CD4-positive, alpha-beta T cell treated with Interleukin-15 for 1 hour (primary cell): ENCODE measurements at places on chromosomes 11 and 22.

GRCh38 chr11:74007691-74008372 is 1.1 kb downstream of the UCP3 start:
- no peak for DNase-seq

GRCh38 chr11:109697140-109697843 is 275.3 kb downstream of the C11orf87 start:
- no peak for DNase-seq

DNA sequence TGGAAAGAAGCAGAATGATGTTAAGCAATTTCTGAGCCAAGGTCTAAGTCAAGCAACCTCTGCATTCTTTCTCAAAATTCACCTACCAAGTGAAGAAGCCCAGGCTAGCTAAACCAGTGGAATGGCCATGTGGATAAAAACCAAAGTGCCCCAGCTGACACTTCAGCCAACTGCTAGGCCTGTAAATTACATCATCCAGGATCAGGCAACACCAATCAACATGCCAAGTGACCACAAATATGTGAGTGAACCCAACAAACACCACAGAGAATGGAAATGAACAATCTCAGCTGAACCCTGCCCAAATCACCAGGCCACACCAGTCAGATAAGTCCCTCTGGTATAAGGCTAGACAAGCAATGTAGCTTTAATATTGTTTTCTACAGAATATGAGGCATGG is 25.1 kb upstream of the FJX1 start:
- DNase-seq: no peak

DNA sequence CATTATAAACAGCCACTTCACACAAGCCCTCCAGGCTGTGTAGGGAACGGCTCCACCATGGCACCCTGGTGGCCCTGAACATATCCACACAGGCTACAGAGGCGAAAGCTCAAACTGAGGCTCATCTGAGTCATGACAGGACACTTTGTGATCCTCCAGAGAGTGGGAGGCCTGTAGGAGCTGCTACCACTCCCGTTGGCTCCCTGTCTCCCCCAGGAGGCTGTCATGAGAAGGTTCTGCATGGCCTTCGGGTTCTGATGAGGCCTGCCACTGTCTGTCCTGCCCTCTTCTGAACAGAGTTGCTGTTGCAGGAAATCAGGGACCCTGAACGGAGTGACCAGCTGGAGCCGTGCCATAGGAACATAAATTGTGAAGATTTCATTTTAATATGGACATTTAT is 23.8 kb upstream of the ALDH3B2 start:
- DNase-seq: no peak

DNA sequence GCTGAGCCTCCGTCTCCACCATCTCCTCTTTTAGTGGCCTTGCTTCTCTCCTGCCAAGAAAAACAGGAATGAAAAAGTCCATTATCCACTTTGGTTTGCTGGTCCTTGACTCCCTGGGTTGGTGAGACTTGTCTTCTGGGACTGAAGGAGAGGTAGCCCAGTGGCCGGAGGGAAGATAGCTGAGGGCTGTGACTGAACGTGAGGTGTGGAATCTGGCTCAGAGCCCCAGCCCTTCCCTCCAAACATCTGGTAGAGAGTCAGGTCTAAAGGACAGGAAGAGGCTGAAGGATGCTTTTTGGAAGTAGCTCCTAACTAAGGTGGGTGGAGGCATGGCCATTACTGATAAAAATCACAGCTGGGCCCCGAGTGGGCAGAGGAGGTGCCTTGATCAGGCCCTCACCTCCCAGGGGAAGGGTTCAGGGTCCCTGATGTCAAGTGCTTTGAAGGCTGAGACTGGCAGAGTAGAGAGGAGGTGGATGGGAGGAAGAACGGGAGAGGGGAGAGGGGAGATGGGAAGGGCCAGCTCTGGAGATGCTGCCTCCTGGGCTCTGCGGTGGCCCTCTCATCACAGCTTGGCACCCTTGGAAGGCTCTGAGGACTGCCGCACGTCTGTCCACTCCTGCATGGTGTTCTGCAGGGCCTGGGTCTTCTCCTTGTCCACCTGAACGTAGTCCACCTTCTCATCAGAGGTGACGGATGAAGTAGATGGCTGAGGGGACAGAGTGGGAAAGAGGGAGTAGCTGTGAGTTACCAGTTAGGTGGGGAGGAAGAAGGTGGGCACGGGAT is 30.2 kb downstream of the USP35 start:
- DNase-seq: no peak
